Stimulated activated CD8-positive, alpha-beta memory T cell treated with anti-CD3 and anti-CD28 coated beads, Interleukin-15, amount 100 ng/mL, for 1 hour (primary cell): ENCODE measurements at places on chromosomes 1 and 21.

GRCh38 chr21:41816583-41817165 is 49.8 kb upstream of the RIPK4 start:
- peak; percentile 17 for DNase-seq

DNA sequence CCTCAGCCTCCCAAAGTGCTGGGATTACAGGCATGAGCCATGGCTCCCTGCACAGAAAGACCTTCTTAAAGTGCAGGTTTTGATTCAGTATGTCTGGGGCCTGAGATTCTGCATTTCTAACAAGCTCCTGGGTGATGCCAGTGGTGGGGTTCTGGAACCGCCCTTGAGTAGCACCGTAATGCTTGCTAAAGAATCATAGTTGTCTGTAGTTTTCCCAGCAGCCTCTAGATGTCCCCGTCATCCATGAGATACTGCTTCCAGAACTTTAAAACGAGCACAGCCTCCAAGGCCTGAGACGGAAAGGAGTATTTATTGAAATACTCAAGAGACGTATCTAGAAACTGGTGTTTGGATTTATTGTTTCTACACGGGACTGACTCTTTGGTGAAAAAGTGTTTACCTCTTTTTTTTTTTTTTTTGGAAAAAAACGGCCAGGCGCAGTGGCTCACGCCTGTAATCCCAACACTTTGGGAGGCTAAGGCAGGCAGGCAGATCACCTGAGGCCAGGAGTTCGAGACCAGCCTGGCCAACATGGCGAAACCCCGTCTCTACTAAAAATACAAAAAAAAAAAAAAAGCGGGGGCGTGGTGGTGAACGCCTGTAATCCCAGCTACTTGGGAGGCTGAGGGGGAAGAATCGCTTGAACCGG is 2.6 kb upstream of the TOR3A start:
- DNase-seq = no peak

DNA sequence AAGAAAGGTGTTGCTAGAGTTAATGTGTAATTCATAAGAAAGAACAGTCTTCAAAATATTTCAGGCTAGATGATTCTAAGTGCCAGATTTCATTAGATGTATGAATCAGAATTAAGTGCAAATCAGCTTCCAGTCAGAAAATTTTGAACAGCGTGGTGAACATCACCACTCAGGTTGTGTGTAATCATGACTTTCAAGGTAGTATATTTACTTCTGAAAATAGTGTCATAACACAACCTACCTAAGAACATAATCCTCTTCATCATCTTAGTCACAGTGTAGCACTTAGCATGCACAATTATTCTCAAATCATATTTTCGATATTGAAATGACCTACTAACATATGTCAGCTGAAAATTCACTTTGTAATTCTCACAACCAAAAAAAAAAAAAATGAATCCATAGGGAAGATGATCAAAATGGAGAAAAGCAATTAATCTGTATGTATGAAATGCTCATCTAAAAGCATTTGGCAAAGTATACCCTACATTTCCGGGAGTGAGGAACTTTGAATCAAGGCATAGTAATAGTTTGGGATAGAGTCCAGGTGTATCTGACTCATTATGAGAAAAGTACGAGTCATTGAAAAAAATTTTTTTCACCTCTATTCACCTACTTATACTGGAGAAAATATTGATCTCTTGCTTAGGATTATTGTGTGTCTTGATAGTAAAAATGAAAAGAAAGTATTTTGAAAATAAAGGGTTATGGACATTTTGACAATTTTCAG is 221.8 kb upstream of the CHRM3 start:
- no peak for DNase-seq

- DNase-seq = no peak
Observed at GRCh38 chr1:102002057-102002456, 5.3 kb upstream of the OLFM3 start.

GRCh38 chr1:210455840-210456603 is 127.3 kb downstream of the HHAT start:
- DNase-seq = no peak

DNA sequence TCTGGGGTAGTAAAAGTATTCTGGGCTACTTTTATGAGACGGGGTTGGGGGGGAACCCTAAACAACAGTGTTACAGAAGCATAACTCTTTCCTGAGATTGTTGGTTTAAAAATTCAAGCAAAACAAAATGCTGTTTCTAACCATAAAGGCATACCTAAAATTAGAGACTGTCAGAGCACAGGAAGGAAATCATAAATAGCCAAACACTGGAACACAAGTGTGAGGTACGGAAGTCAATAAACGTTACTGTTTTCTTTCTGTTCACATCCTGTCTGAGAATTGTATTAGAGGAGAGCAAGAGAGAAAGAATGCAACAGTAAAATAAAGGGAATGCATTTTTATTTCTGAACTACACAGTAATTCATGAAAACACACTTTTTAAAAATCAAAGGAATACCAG is 42.8 kb upstream of the IL12RB2 start:
- no peak for DNase-seq

DNA sequence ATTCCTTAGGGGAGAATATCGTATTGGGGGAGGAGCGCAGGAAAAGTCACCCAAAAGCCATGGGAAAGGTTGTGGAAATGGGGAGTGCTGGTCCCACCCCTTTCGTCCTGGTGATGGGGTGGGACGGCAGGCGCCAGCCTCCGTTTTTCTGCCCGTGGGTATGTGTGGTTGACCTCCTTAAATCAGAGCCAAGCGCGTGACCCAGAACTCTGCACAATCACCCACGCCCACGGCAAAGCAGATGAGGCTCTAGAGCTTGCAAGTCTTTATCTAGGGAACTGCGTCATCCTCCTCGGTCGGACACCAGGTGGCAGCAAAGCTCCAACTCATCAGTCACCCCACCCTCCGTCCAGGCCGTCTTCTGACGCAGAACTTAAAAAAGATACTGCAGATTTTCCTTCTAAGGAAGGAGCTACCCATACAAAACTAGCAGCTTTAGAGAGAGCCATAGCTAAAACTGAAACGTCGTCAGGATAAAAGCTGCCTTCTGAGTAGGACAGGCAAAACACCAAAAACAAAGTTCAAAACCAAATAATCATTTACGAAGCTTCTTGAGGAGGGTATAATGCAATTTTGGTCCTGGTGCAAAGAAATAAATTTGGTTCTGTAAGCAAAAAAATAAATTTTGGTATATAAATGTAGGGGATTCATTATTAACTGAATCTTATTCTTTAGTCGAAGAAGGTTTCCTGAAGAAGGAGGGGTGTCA is 62.0 kb downstream of the TBX19 start:
- DNase-seq = peak; percentile 79

DNA sequence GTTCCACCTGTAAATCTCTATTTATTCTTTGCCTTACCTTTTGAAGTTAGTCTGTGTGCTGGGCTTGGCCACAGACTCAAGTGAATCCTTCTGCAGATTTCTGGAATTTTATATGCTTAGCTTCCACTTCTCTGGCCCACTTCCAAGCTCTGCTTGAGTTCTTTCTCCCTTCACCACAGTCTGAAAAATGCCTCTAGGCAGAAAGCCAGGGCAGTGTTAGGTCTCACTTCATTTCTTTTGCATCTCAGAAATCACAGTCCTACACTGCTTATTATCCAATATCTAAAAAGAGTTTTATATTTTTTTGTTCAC is 48.9 kb downstream of the INKA2 start:
- no peak for DNase-seq

DNA sequence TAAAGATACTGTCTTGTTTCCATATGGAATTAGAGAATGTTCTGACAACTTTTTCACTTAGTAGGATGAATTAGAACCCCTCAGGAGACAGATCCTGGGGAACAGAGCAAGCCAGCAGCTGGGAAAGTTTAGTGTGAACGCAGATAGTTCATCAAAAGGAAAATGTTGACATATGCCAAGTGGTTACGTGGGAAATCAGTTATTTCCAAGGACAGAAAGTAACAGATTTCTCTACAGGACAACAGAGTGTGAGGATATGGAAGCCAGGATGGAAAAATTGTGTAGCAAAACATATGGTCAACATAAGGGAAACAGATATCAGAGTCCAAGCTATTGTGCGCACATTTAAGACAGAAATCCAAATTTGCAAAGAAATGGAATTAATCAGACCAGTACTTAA is 419.5 kb downstream of the LRRIQ3 start:
- DNase-seq = no peak

DNA sequence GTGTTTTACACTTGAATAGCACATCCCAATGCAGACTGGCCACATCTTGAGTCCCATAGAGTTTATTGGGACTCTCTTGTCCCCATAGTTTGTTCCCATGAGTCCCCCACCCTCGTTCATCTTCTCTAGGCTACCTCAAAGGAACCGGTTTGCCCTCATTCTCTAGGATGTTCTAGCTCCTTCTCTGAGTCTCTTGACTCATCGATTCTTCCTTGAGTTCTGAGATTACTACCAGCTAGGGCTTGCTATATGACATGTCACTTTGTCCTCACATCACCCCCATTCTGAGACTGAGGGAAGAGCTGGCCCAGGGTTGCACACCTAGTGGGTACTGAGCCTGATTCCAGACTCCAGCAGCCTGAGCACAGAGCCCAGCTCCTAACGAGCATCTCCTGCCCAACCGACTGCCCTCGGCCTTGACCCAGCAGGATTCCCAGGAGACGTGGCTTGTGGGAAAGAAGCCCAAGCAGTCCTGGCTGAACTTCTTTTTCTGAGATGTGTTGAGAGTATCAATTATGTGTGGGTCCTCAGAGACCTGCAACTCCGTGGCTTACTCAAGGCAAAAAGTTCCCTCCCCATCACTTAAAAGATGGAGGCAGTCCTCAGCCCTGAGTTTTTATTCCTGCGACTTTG is 42.0 kb downstream of the TMEM51 start:
- no peak for DNase-seq

GRCh38 chr1:169106921-169107602 is 572 bp downstream of the ATP1B1 start:
- DNase-seq = no peak

DNA sequence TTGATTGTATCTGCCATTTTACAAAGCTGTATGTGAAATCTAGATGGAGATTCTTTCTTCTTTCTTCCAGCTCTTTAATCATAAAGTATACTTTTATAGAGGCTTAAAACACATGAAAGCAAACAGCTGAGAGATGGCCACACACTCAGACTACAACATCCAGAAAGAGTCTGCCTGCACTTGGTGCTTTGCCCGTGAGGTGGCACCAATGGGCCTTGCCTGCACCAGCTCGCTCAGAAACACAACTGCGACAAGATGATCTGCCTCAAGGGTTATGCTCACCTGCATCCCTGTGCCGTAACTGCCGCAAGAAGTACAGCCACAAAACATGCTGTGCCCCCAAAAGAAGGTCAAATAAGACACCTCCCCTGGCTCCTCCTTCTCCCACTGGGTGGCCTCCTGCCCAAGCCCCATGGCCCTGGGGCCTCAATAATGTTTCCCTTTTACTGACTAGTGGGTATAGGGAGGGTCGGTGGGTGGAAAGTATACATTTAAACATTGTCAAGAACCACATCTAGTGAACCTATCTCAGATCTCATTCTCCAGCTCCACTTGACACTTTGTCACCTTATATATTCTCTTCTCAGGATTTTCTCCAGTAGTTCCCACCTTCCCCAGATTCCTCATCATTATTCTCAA is 66.7 kb upstream of the ANGPTL3 start:
- DNase-seq = no peak

GRCh38 chr1:24822887-24823286 is 77.6 kb downstream of the CLIC4 start:
- no peak for DNase-seq

GRCh38 chr1:90712153-90712856 is 4.8 kb downstream of the BARHL2 start:
- no peak for DNase-seq

GRCh38 chr1:115813727-115814126 is 27.2 kb downstream of the NHLH2 start:
- no peak for DNase-seq

GRCh38 chr1:246691622-246692495 is 32.4 kb upstream of the SCCPDH start:
- DNase-seq = no peak

- DNase-seq = no peak
Observed at GRCh38 chr1:201602413-201603265, 63.7 kb downstream of the NAV1 start.

DNA sequence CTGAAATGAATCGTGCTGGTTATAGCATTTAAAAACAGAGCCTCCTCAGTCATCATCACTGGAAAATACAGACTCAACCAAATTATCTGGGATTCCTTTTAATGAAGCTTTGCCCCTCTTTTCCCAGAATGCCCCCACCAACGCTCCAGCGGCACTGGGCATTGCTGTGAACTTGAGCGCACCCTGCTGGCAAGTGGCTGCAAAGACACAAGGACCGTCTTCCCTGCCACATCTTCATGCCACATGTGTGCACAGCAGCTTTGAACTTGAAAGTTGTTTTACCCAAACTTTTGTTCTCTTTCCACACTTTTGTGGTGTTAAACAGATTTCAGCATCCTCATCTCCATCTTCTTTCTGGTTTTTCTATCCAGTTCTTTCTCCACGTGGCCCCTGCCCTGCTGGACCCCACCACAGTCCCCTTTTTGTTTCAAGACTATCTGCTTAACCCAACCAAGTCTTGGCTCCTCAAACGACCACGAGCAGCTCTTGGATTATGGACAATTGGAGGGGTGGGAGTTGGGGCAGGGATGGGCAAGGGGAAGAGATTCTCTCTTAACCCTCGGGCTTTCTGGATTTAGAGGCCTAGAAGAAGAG is 12.8 kb upstream of the LMX1A start:
- peak; percentile 31 for DNase-seq

DNA sequence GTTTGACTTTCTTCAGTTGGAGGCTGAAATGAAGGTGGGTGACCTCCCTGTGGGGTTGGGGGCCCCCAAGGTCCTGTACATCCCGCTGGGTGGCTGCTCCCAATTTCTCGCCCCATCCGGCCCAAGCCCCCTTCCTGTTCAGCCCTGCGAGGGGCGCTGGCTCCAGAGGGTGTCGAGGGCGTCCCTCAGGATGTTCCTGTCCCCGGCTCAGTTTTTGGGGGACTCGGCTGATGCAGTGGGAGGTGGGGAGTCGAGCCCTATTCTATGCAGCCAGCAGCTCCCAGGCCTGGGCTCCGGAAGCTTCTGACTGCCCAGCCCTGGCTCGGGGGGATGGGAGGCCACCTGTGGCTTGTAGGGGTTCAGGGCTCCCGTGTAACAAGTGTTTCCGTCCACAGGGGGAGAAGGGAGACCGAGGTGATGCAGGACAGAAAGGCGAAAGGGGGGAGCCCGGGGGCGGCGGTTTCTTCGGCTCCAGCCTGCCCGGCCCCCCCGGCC is 38.2 kb downstream of the SLC19A1 start:
- DNase-seq = no peak

GRCh38 chr1:28887419-28887834 is 26.9 kb upstream of the EPB41 start:
- DNase-seq = no peak

- no peak for DNase-seq
Observed at GRCh38 chr21:41888749-41889376, 9.7 kb upstream of the PRDM15 start.

GRCh38 chr1:167148421-167148820 is 54.5 kb downstream of the STYXL2 start:
- no peak for DNase-seq

- DNase-seq = no peak
Observed at GRCh38 chr1:183804387-183804786, 533 bp upstream of the RGL1 start.

DNA sequence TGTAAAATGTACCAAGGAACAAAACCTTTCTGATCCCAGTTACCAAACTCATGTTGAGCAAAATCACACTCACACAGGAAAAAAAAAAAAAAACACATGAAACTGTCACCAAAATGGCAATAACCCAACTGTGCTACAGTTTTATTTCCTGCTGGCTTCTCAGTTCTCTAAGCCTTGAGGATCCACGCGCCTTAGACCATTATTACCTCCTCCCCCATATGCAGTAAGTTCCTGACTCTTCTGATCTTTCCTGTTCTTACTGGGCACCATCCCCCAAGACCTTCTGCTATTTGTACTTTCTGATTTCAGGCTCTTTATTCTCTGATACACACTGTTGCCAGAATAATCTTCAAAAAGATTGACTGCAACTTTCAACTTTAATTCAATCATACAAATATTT is 79.6 kb downstream of the SLC45A1 start:
- DNase-seq = no peak
